Activated T-helper 17 cell treated with anti-CD3 and anti-CD28 coated beads, Interleukin-2, amount 50 U/mL, for 72 hours (primary cell): ENCODE measurements at places on chromosomes 13 and 19.

GRCh38 chr13:110356362-110356761 lies 49.3 kb downstream of the COL4A2 start:
- no peak for ATAC-seq

GRCh38 chr13:105956921-105957320 lies 578.5 kb downstream of the EFNB2 start:
- ATAC-seq: no peak

- peak; percentile 5 for ATAC-seq
Observed at GRCh38 chr19:2494084-2494446, 18.1 kb downstream of the GADD45B start.

GRCh38 chr19:51571599-51571998 lies 516 bp downstream of the ZNF175 start:
- ATAC-seq: peak; percentile 13

DNA sequence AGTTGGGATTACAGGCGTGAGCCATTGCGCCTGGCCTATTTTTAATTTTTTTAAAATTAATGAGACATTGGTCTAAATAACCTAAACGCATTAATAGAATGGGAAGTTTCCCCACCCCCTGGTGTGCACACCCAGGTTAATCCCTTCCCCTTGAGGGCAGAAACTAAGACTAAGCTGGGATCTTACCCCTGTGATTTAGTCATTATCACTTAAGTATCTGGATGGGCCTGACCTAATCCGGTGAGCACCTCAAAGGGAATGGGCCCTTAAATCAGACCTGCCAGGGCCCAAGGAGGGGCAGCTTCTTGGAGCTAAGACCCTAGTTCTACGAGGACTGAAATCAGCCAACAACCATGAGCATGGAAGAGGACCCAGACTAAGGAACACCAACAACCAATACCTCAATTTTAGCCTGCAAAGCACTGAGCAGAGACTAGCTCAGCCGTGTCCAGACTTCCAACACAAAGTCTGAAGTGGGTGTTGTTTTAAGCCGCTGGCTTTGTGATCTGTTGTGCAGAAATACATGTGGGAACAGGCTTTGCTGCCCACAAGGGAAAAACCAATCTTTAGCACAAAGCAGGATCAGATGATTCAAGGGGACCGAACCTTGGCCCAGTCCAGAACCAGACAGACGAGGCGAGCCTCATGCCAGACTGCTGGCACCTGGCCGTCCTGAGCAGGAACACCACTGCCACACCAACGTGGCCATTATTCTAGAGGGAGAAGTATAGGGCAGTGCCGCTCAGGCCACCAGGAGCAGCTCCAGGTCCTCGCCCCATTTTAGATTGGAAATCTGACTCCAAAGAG lies 7.1 kb downstream of the UBE2S start:
- no peak for ATAC-seq

GRCh38 chr13:110565296-110565695 lies 3.8 kb upstream of the RAB20 start:
- no peak for ATAC-seq

GRCh38 chr19:55305491-55305890 lies 19.6 kb downstream of the TMEM150B start:
- ATAC-seq: peak; percentile 30

DNA sequence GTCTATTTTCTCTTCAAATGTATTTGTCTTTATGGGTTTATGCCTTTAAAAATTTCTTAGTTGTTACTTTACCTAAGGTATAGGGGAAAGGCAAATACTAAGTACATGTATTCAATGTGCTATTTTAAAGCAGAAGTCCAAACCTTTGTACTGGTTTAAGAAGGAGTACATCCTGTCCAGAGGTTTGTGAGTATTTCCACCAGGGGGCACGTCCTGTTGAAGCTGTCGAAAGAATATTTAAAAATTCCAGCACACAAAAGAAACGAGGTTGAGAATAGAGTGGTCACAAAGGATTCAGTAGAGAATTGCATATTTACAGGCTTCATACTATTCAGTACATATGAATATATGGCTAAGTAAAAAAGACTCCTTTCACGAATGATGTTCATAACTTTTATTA lies 59.8 kb downstream of the URI1 start:
- no peak for ATAC-seq
